ENCODE measurements at places on chromosomes 16 and 17. TPM values are rescaled to one million over a fixed set of nuclear protein-coding genes. Genes with fewer than 3 reads are reported as not detected.

STH gene
- not detected for polyA plus RNA-seq

PROCA1 gene
- 8.8 TPM for polyA plus RNA-seq

ZG16 gene
- 0.16 TPM for polyA plus RNA-seq

ARL5C gene
- not detected for polyA plus RNA-seq

GPR139 gene
- not detected for polyA plus RNA-seq

LRRC3C gene
- polyA plus RNA-seq = not detected
